ENCODE measurements at places on chromosomes 2 and 18.
A peak's percentile ranks its signal among the peaks of the same experiment; 100 is the strongest.

DNA sequence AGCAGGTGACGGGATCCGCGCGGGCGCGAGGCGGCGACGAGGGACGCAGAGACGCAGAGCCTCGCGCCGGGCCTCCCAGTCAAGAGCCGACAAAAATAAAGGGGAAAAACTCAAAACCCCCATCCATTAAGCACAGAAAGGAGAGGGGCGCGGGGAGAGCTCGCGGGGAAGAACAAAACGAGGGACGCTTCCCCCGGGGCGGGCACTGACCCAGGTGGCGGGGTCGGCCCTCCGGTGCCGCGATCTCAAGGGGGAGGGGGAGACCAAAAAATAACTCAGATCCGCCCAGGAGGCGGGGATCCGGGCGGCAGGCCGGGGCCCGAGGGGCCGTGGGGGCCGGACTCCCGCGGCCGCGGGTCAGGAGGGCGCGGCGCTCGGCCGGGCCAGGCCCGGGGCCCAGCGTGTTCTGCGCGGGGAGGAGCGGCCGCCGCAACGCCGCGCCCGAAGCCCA is 597 bp downstream of the RNF103 start:
- peak; percentile 34 for ATAC-seq

DNA sequence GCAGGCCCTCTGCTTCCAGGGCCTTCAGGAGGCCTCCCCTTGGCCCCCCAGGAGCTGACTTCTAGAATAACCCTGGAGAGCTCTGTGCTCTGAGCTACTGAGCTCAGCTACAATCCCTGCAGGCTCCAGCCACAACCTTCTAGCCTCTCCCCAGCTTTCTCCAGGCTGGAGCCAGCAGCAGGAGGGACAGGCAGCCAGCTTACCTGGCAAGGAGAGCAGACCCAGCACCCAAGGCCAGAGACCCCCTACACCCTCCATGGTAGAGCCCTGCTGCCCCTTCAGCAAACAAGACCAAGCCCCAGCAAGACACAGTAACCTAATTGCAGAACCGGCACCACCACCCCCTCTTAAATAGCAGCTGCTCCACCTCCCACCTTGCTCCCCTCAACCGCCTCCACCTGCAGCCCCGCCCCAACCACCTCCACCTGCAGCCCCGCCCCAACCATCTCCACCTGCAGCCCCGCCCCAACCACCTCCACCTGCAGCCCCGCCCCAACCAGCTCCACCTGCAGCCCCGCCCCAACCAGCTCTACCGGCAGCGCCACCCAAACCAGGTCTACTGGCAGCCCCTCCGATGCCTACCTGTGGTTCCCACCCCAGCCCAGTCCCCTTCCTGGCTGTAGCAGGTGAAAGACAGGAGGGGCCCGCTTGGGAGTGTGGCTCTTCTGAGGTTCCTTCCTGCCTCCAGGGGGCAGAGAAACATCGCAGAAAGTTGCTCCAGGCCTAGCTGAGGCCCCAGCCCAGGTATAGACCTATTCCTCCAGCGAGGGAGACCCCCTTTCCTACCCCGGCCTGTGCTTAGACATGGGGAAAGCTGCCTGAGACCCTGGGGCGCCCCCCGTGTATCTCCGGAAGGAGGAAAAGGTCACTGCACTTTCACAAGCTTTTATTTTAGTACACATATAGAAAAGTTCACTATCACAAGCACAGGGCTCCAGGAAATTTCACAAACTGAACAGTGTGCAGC is at the start of gene ASTL:
TSS of gene ASTL (minus strand) at position 324 of the 967 bp plus-strand sequence. CDS start at position 258, 66 bp downstream.
- peak; percentile 44 for ATAC-seq

DNA sequence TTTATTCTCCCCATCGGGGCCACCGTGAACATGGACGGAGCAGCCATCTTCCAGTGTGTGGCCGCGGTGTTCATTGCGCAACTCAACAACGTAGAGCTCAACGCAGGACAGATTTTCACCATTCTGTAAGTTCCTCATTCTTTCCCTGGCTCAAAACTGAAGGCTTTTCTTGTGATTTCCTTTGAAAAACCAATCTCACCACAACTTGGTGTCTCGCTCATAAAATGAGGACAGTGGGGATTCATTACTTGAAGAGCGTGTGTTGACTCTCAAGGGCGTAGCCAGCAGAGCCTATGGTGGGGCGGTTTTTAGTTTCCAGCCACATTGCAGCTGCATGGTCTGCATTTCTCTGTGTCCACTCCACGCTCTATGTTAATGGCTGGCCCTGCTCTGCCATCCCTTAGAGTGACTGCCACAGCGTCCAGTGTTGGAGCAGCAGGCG is 29.0 kb downstream of the SLC1A4 start:
- no peak for ATAC-seq

DNA sequence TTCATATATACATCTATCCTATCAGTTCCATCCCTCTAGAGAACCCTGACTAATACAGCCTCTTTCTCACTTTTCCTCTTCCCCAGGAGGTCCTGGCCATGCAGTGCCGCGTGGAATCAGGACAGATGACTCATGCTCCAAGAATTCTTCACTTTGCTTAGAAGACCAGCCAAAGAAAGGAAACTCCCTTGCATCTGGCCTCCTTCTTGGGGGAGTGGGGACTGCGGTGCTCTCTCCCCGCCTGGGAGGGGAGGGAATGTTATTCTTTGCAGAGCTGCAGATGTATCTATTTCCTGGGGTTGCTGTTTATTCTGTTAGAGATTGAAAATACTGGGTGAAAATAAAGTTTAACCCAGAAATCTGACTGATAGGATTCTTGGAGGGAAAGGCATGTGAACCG is 111.5 kb upstream of the SH3BP4 start:
- ATAC-seq: no peak

DNA sequence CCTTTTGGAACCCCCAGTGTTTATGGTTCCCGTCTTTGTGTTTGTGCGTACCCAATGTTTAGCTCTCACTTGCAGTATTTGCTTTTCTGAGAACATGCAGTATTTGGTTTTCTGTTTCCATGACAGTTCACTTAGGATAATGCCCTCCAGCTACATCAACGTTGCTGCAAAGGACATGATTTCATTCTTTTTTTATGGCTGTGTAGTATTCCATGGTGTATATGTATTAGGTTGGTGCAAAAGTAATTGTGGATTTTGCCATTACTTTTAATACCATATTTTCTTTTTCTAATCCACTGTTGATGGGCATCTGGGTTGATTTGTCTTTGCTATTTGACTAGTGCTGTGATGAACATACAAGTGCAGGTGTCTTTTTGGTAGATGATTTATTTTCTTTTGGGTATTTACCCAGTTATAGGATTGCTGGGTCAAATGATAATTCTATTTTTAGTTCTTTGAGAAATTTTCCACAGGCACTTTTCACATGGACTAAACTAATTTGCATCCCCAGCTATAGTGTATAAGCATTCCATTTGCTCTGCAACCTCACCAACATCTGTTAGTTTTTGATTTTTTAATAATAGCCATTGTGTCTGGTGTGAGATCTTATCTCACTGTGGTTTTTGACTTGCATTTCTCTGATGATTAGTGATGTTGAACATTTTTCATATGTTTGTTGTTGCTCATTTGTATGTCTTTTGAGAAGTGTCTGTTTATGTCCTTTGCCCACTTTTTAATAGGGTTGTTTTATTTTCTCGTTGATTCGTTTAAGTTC is 63.6 kb downstream of the CERS6 start:
- no peak for ATAC-seq

DNA sequence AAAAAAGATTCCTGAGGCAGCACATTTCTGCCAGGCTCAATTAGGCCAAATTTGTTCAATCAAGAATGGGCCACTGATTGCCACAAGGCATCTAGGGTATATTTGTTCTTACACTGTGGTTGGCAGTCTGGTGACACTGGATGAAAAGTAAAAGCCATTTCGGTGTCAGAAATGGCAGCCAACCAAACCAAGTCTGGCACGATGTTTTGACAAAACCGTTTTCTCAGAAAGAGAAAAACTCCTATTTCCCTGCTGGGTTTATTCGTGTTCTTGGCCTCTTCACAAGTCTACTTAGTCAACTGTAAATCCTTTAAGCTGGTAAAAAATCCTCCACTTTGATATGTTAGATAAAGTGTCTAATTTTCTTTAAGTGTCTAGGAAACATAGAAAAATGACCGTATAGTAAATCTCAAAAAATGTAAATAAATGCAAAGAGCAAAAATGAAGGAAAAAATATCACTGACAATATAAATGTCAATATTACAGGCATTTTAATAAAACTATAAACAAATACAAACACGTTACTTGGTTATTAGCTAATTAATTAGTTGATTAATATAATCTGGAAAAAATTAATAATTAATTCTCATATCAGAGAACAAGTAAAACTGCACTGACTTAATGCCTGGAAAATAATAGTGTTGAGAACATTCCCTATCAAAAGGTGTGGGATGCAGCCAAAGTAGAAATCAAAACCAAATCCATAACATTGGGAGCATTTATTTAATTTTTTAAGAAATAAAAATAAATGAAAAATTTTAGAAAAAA is 182.0 kb upstream of the ZNF804A start:
- no peak for ATAC-seq

GRCh38 chr2:237075749-237076599 is 9.7 kb upstream of the COPS8 start:
- no peak for ATAC-seq
